GM10248 (cell line): ENCODE measurements at places on chromosomes 1 and 21.

GRCh38 chr1:112006416-112007025, 17.1 kb upstream of the KCND3 start:
- no peak for DNase-seq

DNA sequence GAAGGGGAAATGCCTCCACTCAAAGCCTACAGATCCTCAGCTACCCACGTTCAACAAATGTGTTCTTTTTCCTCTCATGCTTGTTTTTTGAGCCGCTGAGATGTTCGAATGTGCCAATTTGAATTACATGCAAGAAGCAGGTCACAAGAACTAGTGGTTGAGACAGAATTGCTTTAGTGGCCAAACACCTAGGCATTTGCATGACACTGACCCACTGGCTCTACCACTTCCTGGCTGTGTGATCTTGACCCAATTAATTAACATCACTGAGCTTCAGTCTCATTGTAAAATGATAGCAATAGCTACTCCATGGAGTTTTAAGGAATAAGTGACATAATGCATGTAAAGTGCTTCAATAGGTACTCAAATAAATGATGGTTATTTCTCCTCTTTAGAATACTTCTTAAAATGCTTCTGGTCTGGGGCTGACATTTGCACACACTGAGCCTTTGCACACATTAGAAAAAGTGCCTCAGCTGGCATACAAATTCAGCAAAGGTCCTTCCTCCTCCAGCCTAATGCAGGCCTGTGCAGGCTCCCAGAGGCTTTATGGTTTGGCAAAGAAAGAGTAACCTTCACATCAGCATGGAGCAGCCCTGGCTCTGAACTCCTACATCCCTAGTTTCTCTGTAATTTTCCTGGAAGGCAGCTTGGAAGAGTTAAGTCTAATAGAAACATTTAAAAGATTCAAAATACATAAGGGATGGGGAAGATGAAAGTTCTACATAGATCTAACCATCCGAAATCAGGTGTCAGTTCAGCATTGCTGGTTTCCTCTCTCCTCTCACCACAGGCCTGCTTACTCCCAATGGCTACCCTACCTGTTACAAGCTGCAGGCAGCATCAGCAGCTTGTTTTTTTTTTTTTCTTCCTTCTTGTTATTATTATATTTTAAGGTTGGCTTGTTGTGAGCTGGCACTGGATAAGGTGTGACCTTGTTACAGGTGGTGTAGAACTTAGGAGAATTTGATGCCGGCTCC, 107.4 kb downstream of the TBX19 start:
- DNase-seq: no peak

GRCh38 chr1:206859082-206859521, 6.3 kb upstream of the IL20 start:
- DNase-seq: no peak

DNA sequence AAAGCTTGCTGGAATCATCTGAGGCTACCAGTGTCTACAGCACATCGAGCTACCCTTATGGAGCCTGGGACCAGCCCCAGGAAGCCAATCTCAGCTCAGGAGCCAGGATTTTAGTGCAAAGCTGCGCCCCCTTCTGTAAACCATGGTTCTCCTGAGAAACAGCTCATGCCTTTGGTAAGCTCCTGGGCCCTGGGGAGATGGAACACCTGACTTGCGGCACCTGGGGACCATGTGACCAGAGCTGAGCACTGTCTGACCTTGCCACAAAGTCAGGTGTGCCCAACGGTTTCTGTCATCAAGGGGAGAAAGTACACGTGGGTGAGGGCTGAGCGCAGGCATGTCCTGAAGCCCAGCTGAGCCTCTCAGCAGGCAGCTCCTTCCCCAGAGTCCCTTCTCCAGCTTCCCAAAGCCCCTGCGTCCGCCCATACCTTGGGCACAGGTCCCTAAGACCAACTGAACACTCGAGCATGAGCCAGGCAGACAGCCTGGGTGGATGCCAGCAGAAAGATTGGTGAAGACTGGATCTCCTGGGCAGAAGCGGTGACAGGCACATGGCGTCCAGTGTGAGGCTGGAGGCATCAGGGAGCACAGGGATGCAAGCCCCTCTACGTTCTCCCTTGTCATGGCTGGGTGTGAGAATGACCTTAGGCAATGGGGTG, 57.9 kb upstream of the TENT5B start:
- no peak for DNase-seq

DNA sequence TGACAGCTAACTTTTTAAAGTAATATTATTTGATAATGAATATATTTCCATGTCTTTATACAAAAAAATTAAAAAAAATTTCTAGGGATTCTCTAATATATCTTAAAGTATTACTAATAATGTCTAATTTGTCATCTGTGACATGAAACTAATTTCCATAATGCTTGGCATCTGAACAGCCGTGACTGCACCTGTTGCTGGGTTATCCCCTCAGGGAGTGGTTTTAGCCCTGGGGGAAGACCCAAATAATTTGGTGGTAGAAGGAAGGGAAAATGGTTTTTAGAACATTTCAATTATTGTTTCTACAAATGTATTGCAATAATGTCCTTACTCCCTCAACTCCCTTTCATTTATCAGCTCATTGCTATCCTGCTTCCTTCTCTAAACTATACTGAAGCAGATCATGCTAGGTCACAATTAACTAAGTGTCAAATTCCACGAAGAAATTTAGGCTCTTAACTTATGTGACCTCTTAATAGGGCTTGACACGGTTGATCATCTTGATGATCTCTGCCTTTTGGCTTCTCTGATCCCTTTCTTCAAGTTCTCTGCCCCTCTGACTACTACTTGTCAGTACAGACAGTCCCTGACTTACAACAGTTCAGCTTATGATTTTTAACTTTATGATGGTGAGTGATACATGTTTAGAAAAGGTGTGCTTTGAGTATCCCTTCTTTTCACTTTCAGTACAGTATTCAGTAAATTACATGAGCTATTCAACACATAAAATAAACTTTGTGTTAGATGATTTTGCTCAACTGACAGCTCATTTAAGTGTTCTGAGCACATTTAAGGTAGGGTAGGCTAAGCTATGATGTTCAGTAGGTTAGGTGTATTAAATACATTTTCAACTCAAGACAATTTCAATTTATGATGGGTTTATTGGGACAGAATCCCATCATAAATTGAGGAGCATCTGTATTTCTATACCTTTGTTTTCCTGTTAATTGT, 26.4 kb upstream of the DPH5 start:
- peak; percentile 41 for DNase-seq

GRCh38 chr1:147185432-147185831, 13.2 kb upstream of the PRKAB2 start:
- DNase-seq: no peak
